Natural killer cell treated with Interleukin-12 subunit alpha and Interleukin-12 subunit beta and Interleukin-15 and Interleukin-18, amount 100 ng/mL, for 72 hours (primary cell): ENCODE measurements at places on chromosomes 1 and 21. TPM values are rescaled to one million over a fixed set of nuclear protein-coding genes. Genes with fewer than 3 reads are reported as not detected.

DNA sequence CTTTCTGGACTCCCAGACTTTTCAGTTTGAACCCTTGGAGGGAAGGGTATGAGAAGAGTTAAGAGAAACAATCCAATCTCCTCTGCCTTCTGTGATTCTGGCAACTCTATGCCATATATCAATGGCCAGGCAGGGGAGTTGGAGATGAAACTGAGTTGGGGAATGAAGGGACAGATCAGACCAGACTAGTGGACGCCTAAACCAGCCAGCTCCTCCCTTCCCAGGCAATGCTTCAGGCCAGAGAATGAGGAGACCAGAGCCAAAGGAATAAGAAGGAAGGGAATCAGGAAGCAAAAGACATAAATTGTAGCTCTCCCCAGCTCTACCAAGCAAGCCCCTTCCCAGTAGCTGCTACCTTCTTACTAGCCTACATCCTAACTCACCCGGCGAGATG, 22.7 kb downstream of the PLEKHA6 start:
- peaks cover 3% of the 10 kb centered on the region for H3K27me3 ChIP-seq
- H3K4me1 ChIP-seq, result no peaks in the 10 kb centered on the region

DNA sequence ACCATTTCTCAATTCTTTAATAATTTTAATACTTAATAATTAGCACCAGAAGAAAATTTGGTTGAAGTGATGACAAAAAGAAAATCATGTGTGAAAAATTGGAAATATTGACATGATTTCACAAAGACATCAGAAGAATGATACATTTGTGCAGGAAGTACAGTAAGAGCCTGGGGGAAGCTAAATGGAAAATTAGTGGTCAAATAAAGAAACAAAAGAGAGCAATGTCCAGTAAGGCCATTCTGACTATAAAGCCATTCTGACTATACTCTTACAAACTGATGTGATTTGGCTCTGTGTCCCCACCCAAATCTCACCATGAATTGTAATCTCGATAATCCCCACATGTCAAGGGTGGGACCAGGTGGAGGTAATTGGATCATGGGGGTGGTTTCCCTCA, 48.6 kb upstream of the KCNE1 start:
- no peak overlapping the region for H3K4me3 ChIP-seq
- no peaks in the 10 kb centered on the region for H3K36me3 ChIP-seq
- no peak overlapping the region for H3K27ac ChIP-seq
- DNase-seq, result no peak
- H3K4me1 ChIP-seq, result peaks cover 6% of the 10 kb centered on the region

DNA sequence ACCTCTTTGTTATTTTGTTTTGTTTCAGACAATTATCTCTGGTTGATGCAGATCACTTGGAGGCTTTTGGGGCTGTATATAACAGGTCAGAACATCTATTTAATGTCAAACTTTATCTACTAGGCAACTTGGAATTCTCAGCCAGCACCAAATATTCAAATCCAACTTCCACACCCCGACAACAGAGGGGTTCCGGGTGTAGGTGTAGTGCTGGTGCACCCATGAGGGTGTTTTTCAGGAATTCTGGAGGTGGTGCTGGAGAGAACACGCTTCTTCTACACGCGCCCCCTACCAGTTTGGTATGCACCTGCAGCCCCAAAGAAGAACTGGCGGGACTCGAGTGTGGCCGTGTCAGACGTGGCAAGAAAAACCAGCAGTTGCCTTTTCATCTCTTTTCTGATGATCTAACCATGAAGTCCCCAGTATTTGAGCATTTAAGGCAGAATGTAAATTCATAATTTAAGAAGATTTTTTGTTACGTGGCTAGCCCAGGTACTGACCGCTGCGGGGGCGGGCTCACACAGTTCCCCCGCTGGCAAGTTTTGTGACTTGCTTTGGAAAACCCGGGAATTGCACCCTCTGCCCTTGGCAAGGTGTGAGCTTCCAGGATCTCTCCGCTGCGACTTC, 462 bp upstream of the TLCD4 start:
- no peak overlapping the region for H3K27ac ChIP-seq
- peaks cover 6% of the 10 kb centered on the region for H3K4me1 ChIP-seq
- peaks cover 69% of the 10 kb centered on the region for H3K27me3 ChIP-seq
- DNase-seq, result no peak

DNA sequence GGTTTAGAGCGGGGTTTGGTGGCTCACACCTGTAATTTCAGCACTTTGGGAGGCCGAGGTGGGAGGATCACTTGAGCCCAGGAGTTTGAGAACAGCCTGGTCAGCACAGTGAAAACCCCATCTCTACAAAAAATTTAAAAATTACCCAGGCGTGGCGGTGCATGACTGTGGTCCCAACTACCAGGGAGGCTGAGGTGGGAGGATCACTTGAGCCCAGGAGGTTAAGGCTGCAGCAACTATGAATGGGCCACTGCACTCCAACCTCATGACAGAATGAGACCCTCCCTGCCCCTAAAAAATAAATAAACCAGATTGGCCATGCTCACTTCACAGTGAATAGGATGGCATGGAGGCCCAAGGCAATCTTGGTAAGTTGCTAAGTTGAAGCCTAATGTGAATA, 168.9 kb downstream of the RHOU start:
- peak; percentile 29 for DNase-seq
- H3K27ac ChIP-seq, result no peak overlapping the region
- H3K36me3 ChIP-seq, result no peaks in the 10 kb centered on the region
- no peak overlapping the region for H3K4me3 ChIP-seq
- H3K27me3 ChIP-seq, result peaks cover 3% of the 10 kb centered on the region

DNA sequence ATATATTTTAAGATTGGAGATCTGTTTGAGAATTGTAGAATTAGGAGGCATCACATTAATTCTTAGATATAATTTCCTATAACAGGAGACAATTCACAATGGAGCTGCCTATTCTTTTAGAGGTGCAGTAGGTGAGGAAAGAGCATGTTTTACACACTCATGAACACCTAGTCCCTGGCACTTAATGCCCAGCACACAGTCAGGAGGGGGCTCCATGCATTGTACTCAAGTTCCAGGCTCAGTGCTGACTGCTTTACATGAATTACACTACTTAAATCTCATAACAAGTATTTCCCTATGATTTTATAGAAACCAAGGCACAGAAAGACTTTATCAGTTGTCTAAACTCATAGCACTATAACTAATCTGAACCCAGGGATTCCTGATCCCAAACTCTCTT, 360 bp upstream of the GBP3 start:
- no peaks in the 10 kb centered on the region for H3K27me3 ChIP-seq
- peak overlapping the region; percentile 95 for H3K4me3 ChIP-seq
- peak overlapping the region; percentile 84 for H3K27ac ChIP-seq
- H3K4me1 ChIP-seq, result peaks cover 41% of the 10 kb centered on the region
- no peak for DNase-seq

- DNase-seq, result no peak
- H3K4me1 ChIP-seq, result no peaks in the 10 kb centered on the region
- H3K36me3 ChIP-seq, result no peaks in the 10 kb centered on the region
- H3K4me3 ChIP-seq, result no peak overlapping the region
These were observed 356.8 kb downstream of the RRAGC start for GRCh38 chr1:38502758-38503157.

DNA sequence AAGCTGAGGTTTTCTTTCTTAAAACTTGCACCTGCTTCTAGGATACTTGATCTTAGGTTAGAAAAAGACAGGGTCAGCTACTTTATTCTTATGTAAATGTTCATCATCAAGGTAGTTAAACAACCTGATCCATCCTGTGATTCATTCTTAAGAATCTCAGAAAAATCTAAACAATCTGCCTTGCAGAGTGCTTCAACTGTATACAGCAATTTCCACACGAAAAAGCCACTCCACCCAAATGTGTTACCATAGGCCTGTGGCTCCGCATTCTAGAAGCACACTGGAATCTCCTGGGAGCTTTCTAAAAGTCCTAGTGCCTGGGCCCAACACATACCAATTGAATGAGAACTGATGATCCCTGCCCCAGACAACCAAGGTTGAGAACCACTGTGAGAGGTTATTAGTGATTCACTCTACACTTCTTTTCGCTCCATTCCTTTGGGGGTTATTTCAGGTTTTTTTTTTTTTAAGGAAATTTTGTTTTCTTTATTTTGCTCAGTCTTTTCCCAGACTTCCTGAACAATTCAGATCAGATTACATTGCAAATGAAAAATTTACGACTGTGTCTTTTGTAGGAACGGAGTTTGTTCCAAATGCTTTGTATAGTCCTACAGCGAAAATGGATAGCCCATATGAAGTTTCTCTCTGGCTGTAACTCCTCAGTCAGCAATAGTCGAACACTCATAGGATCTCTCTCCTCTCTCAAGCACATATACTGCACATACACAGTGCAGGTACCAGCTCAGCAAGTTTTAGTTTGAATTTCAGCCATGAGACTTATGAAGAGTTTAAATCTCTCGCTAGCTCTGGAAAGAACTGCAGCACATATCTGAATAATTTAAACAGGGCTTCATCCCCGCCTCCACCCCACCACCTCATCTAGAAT, 16.1 kb downstream of the SMYD2 start:
- peaks cover 17% of the 10 kb centered on the region for H3K4me1 ChIP-seq
- H3K4me3 ChIP-seq, result no peak overlapping the region
- DNase-seq, result no peak
- H3K27me3 ChIP-seq, result no peaks in the 10 kb centered on the region
- no peak overlapping the region for H3K27ac ChIP-seq
- H3K36me3 ChIP-seq, result peaks cover 4% of the 10 kb centered on the region

The GJA8 gene
- not detected for total RNA-seq
